ENCODE measurements at places on chromosomes 3 and 15.

GRCh38 chr3:105553851-105554250, 187.1 kb downstream of the ALCAM start:
- no peak for DNase-seq

DNA sequence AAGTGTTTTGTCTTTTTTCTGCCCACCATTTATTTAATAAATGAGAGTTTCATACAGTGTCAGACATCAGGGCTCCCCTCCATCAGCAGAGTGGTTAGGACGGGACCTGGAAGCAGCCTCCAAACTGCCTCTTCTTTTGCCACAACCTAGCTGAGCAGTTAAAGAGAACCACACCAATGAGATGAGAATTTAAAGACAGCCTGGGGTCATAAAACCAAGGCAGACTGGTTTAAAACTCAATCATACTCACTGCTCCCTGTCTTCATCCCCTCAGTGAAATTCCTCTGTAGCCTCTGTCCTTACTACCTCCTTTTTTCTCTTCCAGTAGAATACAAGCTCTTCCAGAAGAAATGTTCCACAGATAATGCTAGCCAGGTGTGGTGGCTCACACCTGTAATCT, 78.7 kb downstream of the WWTR1 start:
- DNase-seq, result no peak

GRCh38 chr15:73727330-73727976, 25.7 kb downstream of the INSYN1 start:
- DNase-seq, result peak; percentile 43

GRCh38 chr3:124599779-124600693, 130.2 kb upstream of the UMPS start:
- no peak for DNase-seq

DNA sequence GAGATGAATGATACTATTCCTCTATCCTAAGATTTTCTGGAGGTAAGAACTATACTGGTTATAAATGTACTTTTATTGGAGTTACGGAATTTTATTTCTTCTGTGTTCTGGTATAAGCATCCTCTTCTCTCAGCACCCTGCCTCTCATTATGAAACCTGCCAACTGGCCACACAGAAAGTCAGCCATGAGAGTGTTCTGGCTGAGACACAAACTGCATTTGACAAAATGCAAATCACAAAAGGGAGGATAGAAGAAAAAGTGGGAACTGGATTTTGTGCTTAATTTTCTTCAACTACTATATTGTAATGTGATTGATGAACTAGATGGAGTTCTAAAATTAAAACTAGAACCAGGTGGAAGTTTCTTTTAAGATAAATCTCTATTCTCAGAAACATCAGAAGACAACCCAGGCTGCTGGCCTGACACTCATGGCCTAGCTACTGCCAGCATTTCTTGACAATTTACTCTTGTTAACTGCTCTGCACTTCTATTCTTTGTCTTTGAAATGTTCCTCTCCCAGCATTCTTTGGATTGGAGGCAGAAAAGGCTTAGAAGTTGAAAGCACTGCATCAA, 143.1 kb downstream of the WDR76 start:
- DNase-seq, result no peak

DNA sequence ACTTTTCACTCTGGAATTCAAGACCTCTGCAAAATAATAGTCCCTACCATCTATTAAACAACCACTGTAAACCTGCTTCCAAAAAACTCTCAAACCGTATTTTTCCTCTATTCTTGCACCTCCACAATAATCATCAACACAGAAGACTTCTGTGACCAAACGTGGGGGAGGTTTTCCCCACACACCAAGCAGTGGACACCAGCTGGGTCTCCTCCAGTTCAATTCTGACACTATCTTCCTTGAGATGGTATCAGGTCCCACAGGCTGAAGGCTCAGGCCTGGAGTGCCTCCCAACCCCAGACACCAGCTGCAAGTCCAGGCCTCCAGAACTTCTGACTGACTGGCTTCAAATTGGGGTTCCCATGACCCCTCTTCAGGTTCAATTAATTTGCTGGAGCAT, 89.6 kb upstream of the RAP2B start:
- no peak for DNase-seq

DNA sequence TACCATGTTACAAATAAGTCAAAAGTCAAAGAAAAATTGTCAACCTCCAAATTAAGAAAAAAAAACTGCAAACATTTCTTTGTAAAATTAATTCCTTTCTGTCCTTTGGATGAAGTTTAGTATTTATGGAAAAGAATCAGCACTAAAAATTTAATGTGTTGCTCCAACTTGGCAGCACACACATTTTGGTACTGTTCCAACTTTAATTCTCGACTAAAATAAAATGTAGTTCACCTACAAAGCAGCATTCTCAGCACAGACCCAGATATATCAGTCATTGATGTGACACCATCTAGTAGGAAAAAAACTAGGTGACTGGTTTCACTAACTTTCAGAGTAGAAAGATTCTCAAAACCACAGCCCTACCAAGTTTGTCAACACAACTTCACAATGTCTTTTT, 131.7 kb upstream of the ROBO2 start:
- DNase-seq, result no peak

GRCh38 chr15:87793725-87794124, 462.8 kb downstream of the NTRK3 start:
- DNase-seq, result no peak

- no peak for DNase-seq
These were observed 183.7 kb upstream of the LRRN1 start for GRCh38 chr3:3615533-3615932.

GRCh38 chr3:53693451-53693850, 152.8 kb downstream of the CHDH start:
- DNase-seq, result no peak

DNA sequence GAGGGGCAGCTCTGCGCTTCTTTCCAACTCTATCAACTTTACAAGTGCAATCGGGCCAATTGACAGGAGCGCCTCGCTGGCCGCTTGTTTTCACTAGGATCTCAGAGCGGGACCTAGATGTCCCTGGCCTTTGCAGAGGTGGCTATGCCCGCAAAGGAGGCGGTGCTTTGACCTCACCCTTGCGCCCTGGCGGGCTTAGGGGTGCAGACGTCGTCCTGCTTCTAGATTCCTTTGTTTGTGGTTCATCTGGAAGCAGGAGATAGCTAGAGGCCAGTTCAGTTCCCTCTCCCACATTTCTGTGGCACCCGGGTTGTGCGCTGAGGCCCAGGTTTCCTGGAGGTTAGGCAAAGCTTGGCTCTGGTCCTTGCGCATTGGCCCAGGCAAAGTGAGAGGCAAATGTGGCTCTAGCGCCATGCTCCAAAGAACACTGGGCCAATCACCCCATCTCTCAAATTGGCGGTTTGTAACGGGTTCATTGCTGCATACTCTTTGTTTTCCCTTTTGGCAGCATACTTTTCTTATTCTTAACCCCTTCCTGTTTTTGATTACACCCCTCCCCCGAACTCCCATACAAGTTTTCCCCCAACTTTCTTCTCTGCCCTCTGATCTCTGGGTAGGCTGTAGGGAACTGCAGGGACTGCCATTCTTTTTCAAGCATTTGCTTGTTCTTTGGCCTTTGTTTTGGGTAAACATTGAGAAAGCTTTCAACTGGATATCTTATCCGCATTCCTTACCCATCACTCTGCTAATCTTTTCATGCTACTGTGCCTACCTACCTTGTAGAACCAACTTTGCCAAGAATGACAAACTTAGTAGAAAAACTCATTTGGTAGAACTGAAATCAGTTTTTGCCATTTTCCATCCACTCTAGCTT, 1.4 kb downstream of the PPM1L start:
- DNase-seq, result no peak

GRCh38 chr15:85592148-85592547, 202.6 kb downstream of the KLHL25 start:
- DNase-seq, result peak; percentile 80

- no peak for DNase-seq
These were observed 270.2 kb downstream of the SHOX2 start for GRCh38 chr3:157836022-157836421.

DNA sequence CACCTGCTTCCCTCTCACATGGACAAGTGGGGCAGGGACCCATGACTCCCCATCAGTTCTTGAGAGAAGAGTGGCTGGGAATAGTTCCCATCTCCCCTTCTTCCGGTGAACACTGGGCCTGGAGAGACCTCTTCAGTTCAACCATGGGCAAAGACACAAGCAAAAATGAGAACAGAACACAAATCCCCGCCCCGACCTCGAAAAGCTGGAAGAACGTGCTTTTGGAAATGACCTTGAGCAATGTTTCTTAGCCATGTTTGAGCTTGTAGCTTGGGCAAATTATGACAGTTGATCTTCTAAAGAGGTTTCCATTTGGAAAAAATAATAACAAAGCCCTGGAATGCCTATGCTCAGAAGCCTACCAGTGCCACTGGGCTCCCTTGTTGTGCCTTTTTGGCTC, 59.0 kb downstream of the FAM174B start:
- no peak for DNase-seq

- peak; percentile 64 for DNase-seq
These were observed 84.4 kb downstream of the THSD4 start for GRCh38 chr15:71199384-71200351.

DNA sequence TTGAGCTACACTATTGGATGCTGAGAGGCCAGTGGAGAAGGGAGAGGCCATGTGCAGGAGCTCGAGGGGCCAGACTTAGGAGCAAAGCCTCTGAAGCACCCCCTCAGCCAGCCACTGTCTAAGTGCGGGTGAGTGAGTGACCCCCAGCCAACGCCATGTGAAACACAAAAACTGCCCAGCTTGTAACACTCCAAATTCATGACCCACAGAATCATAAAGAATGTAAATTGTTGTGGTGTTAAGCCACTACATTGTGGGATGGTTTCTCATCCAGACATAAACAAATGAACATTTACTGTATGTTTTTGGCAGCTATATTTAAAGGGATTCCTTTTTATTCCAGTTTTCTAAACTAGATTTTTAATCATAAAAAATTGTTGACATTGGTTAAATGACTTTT, 27.2 kb upstream of the TMEM158 start:
- DNase-seq, result peak; percentile 17

- DNase-seq, result no peak
These were observed 87.2 kb downstream of the CLSTN2 start for GRCh38 chr3:140022066-140022770.

- DNase-seq, result no peak
These were observed 35.2 kb upstream of the SLC6A6 start for GRCh38 chr3:14366915-14367823.

- DNase-seq, result no peak
These were observed 6.3 kb upstream of the RTP4 start for GRCh38 chr3:187361835-187362234.

DNA sequence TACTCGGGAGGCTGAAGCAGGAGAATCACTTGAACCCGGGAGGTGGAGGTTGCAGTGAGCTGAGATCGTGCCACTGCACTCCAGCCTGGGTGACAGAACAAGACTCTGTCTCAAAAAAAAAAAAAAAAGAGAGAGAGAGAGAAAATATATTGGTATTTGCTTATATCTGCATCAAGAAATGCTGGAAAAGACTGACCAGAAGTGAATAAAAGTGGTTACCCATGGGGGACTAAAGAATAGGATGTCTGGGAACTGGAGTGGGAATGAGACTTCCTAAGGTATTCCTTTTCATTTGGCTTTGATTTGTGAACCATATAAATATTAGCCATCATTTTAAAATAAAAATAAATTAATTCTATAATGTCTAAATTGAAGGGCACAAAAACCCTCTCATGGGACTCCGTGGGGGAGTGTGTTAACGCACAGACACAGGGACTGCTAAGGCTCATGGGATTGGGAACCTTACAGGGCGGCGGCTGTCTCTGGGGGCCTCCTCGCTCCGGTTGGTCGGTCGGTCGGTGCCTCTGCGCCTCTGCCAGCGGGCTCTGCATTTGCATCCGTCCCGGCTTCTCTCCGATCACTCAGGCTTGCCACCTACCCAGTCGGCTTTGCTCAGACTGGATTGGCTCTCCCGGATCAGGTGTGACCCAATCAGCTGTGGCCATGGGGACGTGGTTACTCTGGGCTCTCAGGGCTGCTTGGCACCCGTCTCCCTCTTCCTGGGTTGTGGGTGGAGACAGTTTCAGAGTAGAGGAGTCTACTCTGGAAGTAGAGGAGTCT, 12.7 kb upstream of the TSPAN3 start:
- DNase-seq, result peak; percentile 36

GRCh38 chr15:90585863-90586262, 56.1 kb downstream of the CRTC3 start:
- DNase-seq, result peak; percentile 56

GRCh38 chr15:100281096-100281917, 60.5 kb downstream of the ADAMTS17 start:
- DNase-seq, result no peak

DNA sequence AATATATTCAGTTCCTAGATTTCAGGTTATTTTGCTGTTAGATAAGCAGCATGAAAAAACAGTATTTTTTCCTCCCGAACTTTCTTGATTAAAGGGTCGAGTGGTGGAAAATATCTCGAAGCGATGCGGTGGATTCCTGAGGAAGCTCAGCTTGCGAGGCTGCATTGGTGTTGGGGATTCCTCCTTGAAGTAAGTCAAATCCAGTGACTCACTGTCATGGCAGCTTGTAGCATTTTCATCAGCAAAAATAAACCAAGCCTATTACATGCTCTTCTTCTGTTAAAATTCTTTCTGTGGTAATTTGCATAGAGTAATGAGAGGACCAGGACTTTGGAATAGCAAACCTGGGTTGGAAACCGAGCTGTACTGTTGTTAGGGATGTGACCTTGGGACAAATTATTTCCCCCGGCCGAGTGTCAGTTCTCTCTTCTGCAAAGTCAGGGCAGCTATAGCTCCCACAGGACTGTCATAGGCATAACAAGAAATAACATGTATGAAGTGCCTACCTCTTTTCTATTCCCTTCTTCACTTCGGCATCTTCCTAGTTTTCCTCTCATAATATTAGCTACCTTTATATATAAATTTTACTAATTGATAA, 75.6 kb downstream of the UBP1 start:
- DNase-seq, result peak; percentile 58

GRCh38 chr3:128496019-128496601, 3.1 kb upstream of the GATA2 start:
- no peak for DNase-seq

DNA sequence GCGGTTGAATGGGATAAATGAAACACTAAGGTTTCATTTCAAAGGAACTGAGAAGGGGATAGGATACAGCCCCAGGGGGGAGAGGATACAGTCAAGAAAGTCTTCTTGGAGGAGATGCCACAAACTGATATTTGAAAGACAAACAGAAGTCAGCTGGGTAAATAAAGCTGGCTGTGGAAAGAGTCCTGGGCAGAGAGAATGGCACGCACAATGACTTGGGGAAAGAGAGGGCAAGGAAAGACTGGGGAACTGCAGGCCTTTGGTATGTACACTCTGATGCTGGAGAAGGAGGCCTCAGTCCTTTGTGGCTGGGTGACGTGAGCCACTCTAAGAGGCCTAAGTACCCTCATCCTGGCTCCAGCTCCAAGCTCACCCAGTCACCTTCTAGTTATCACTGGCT, 45.2 kb upstream of the LMCD1 start:
- no peak for DNase-seq

GRCh38 chr3:195829897-195830254, 18.1 kb upstream of the MUC4 start:
- no peak for DNase-seq
